ENCODE measurements at places on chromosomes 5 and 9.

DNA sequence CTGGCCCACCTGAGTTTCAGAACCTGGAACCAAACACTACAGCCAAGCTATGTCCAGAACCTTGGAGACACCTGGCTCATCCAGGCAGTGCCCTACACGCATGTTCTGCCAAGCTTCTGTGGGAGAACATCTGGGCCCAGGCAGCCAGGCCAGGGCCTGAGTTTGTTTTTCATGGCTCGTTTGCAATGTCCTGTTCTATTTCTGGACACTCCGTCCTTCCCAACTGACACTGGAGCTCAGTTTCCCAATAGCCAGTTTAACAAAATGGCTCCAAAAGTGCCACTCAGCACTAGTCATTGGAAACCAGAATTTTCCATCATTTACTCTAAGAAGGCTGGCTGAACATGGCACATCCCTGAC lies 38.6 kb downstream of the SH3RF2 start:
- no peak for DNase-seq

- DNase-seq: no peak
Measured at GRCh38 chr9:127050591-127051001, 71.8 kb downstream of the ANGPTL2 start.

DNA sequence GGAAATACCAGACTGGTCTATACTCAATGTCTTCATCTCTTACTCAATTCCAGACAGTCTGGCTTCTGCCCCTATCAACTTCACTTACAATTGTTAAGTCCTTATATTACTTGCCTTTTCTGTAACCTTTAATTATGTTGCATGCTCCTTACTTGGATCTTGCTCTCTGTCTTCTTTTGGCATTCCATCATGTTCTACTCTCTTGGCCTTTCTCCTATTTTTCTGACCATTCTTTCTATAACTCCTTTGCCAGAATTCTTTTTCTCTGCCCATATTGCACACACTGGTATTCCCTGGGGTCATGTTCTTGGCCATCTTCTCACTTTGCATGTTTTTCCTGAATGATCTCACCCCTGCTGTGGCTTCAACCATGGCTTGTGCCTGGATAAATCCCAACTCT lies 209.8 kb upstream of the ZNF462 start:
- DNase-seq: no peak

DNA sequence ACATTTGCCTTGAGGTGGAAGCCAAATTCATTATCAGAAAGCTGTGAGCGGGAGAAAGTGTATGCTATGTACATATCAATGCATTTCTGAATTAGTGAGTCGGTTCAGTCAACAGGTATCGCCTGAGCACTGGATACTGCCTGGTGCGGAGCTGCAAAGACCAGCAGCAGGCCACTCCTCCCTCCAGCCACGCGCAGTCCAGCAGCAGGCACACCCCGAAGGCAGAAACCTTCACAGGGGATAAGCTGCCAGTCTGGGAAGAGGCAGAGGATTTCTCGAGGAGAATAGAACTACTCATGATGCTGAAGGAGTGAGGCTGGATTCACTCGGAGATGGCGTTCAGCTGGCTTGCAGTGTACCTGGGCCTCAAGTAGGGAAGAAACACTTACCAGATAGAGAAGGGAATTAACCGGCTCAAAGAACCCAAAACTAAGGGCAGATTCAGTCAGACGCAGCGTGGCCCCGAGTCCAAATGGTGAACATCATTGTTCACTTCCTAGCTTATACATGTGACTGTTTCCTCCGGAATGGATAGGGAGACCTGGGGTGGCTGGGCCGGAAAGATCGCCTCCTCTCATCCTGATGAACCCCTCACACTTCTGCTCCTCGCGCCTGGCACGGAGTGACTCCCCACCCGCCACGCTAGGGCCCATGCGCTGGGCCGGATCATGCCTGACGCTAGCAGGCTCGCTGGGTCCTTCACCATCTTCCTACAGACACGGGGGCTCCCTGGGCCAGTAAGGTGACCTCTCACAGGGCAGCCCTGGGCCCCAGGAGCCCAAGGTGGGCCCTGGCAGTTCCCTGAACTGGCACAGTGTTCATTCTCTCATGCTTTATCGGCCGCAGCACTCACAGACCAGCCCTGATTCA lies 78.1 kb upstream of the SPATA31C2 start:
- no peak for DNase-seq

DNA sequence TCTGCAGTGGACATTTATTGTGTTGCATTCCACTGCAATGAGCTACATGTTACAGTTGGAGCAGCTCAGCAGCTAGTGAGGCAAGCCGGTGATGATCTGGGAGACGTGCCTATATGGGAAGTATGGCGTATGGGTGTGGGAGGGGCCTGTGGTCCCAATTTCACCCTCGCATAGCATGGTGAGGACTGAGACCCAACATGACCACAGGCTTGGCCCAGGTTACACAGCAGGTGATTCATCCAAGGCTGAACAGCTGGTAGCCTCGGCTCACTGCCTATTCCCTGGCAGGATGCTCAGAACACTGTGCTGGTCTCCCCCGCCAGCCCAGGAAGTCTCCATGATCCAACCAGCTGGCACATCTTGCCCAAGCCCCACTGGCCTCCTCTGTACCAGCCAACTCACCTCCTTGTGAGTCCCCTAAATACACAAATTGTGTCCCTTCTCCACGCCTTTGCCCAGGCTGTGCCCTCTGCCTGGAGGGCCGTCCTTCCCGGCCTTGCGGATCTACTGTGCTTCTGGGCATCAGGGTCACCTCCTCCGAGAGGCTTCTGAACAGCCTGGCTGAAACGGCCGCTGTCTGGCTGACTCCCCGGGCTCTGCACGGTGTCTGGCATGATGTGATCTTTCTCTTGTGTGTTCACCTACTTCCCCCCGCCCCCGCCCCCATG lies 81.4 kb downstream of the NSUN2 start:
- DNase-seq: no peak

GRCh38 chr9:13717322-13718054 lies 438.0 kb upstream of the MPDZ start:
- DNase-seq: no peak

DNA sequence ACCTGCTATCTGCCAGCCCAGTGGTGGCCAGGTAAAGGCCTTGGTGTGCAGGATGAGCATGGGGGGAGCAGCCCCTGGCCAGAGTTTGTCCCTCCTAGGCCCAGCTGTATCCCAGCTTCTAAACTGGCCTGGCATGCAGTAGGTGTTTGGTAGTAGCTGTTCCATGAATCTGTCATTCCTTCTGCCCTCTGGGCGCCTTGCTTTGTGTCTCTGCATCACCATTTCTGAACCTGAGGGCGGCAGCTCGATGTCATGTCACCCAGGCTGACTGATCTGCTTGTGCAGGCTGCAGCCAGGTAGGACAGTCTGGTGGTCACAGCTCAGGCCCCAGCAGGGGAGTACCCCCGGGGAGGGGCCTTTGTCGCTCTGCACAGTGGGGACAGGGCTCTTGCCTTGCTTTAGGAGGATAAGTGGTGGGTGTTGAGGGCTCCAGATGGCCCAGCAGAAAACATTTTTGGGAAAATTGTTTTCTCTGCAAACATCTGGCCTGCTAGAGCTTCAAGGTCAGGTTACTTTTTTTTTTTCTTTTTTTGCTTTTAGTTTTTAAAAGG lies 4.6 kb upstream of the SUSD3 start:
- DNase-seq: no peak

DNA sequence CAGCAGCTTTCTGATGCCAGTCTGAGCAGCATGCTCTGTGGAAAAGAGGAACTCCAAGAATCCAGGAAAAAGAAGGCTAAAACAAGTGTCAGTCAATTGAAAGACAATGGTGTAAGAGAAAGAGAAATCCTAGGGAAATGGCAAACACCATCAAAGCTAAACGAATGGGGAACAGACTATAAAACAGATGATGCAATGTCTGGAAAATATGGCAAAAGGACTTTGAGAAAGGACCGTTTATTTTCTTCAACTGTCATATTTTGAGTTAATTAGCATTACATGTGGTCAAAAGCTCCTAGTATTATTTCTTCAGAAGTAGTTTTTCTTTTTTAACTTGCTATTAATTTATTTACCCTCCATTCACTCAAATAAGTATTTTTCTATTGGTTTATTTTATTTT lies 465.2 kb downstream of the LRRC70 start:
- DNase-seq: no peak

DNA sequence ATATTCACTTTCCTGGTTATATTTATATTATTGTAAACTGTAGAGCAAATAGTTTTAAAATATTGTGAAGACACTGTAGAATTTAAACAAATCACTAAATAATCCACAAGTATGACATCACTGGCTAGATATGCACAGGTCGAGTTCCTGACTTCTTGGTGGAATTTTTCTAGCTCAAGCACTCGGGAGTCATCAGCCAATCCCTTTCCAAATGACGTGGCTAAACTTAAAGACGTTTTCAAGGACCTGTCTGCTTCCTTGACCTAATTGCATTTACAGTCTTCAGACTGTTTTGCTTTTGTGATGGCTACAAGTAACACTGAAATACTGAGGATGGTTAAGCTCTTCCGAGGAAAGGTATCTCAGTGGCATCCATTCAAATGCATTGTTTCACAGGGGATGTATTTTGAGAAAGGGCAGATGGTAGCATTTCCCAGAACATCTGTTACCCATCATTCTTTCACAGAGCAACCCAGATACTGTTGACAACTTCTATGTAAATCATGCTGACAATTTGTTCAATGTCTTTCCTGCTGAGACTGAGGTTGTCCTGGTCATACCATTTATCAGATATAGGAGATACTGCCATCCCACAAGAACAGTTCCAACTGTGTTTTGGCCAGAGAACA lies 262.8 kb downstream of the CDH10 start:
- no peak for DNase-seq

- no peak for DNase-seq
Measured at GRCh38 chr5:76025069-76025468, 58.1 kb upstream of the SV2C start.

- DNase-seq: no peak
Measured at GRCh38 chr9:123329329-123329955, 26.6 kb upstream of the CRB2 start.

DNA sequence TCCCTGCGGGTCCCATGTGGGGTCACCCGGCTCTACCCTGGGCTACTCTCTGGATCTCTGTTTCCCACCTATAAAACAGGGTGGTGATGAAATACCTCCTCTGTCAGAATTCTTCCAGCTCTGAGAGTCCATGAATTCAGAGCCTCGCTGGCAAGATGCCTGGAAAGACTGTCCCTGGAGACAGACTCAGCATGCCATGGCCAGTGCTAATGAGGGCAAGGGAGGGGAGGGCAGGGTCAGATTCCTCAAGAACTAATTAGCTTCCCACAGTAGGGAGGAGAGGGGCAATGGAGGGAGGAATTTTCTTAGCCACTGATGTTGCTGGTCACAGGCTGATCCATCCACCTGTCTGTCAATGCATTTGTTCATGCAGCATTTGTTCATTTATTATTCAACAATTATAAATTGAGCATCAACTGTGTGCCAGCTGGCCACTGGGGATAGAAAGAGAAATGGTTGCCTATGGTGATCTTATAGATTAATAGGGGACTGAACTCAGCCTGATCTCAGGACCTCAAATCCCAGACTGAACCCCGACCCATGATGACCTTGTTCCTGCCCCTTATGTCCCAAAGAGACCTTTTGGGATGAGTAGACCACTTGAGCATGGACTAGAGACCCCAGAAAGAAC lies 4.7 kb downstream of the SYNPO start:
- no peak for DNase-seq

DNA sequence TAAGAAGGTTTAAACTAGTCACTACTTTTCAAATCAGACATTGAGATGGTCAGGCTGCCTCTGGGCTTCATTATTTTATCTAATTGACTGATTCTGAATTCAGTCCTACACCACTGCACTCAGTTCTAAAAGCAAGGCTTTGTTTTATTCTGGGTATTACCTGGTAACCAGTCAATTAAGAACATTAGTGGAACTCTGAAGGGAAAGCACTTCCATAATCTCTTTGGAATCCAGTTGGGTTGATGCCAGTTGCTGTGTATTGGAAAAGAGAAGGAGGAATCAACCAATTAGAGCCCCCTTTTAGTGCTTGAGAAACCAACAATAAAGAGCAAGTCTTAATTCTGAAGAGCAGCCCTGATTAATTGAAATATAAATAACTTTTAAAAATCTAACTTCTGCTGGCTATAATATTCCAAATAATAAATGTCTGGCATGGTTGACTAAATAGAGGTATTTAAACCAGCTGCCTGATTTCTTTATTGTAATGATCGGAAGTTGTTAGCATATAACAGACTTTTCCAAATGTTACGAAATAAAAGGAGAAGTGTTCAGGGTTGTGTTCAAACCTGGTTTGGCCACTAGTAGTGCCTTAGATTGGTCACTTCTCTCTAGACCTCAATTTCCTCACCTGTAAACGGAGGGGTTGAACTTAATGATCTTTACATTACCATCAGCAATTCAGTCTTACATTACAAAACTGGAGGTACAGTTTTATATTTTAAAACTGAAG lies 32.0 kb downstream of the CPEB4 start:
- no peak for DNase-seq

DNA sequence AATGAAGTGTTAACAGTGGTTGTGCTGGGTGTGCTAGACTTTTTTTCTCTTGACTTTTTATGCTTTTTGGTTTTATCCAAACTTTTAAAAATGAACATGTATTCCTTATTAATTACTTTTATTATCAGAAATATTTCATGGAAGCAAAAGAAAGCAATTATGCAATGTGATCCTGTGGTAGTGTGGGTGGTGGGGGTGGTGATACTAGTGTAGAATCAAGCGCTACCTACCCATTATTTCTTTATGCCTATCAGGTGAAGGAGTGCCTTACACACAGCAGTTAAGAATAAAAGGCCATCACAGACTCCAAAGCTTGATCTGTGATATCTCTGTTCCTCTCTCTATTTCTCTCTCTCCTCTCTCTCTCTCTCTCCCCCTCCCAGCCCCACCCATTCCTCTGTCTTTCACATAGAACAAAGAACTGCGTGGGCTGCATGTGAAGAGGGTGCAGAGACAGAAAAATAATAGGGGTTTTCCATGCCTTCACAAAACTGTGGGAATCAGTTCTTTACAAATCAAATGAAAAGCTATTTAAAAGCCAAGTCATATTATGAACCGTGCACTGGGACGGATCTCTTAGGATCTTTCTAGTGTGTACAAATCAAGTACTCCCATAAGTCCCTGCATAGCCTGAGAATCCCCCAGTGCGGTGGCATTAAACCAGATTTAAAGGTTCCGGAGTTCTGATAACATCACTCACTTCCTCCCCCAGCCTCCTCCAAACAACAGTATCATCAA lies 351.2 kb downstream of the RAB3C start:
- no peak for DNase-seq

- no peak for DNase-seq
Measured at GRCh38 chr5:52443187-52443586, 344.5 kb upstream of the ITGA1 start.
